ENCODE measurements at places on chromosomes 6 and 20.

GRCh38 chr6:156729248-156729647, 47.9 kb upstream of the ARID1B start:
- no peak for DNase-seq

GRCh38 chr6:43749461-43749860, 20.6 kb upstream of the VEGFA start:
- DNase-seq: no peak

- no peak for DNase-seq
These were observed 12.0 kb upstream of the MLIP start for GRCh38 chr6:54099225-54099624.

DNA sequence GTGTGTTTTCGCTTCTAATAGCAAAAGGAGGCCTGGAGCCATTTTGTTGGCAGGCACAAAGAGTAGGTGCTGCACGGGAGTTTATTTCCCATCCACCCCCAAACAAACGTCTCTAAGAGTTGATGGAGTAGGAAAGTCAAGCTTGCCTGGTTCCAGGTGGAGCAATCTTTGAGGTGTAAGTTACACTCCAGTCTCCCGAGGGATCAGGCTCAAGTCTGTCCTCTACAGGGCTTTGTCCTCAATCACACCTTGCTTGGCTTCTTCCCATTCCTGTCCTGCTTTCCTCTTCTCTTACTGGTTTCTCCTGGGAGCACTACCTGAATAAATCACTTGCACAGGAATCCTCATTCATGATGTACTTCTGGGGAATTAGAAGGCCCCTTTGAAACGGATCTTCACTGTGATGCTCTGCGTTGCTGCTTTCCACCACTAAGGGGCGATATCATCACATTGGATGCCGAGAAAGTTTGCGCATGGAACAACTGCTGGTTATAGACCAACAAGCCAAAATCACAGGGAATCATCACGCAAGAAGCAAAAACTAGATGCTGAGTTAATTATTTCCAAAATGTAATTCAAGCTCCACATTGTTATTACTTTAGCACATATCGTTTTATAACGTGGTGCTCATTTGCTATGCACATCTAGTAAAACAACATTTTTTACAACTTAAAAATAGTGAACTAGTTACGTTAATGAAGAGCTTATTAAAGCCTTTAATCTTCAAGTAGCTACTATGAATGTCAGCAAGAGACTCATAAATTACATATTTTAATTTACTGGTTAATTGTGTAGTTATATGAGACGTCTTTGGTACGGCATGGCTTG, 156.8 kb downstream of the DNAH8 start:
- no peak for DNase-seq

GRCh38 chr6:158764183-158764849, 54.9 kb downstream of the EZR start:
- no peak for DNase-seq

DNA sequence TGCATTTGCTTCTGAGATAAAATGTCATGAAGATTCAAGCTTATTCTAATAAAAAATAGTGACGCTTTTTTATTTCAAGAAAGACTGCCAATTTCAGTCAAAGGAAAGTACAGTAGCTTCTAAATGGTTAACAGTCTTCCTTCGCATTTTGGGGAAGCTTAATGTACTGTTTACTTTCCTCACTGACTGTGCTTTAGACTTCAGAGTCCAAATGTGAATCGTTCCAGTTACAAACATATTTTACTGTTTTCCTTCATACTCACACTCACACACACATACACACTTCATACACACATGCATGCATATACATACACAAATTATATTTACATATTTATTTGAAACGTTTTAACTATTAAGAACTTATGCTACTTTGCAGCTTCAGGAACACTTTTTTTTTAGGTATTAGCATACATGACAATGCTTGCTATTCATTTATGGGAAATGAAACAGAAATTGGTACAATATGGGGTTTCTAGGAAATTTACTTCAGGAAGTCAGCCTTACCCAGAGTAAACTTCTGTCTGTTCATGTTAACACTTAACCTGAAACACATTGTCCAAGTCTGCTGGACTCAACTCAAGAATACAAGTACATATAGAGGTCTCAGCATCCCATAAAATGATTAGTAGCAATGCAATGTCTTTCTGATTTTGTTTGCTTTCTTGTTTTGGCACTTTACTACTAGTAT, 145.4 kb downstream of the RPS12 start:
- DNase-seq: no peak

GRCh38 chr6:136774228-136775041, 17.8 kb downstream of the MAP3K5 start:
- DNase-seq: no peak

GRCh38 chr6:157497579-157497978, 116.6 kb downstream of the ZDHHC14 start:
- DNase-seq: no peak

- no peak for DNase-seq
These were observed 8.8 kb downstream of the L3MBTL1 start for GRCh38 chr20:43516251-43516824.

- DNase-seq: no peak
These were observed 134.5 kb downstream of the SMOC2 start for GRCh38 chr6:168575346-168576098.

- DNase-seq: no peak
These were observed 15.4 kb upstream of the TMEM30A start for GRCh38 chr6:75299801-75300530.

DNA sequence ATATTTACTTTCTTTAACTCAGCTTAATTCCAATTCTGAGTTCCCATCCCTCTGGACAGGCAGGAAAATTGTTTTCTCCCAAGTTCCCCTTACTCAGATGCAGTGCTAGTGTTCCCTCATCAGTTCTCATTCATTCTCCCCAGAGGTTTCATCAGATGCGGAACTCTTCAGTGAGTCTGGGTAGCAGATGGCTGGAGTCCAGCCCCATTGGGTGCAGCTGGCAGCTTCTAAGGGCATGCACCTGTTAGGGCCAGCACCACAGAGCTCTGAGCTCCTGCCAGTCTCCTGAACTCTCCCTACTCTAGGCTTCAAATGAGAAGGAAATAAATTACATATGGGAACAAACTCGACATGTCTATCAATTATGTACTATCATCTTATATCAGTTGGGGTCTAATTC, 76.6 kb downstream of the SOD2 start:
- no peak for DNase-seq

DNA sequence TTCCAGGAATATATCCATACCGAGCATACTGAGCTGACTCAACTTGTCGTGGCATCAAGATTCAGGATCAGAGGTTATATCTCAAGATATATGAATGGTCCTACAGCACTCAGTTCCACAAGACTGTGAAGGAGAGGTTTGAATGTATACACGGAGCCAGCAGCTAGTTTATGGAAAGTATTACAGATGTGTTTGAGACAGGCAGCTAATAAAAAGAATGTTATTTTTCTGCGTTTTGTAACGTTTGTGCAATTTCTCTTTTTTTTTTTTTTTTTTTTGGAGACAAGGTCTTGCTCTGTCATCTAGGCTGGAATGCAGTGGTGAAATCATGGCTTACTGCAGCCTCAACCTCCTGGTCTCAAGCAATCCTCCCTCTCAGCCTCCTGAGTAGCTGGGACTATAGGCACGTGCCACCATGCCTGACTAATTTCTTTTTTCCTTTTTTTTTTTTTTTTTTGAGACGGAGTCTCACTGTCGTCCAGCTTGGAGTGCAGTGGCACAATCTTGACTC, 3.4 kb upstream of the FAM110A start:
- no peak for DNase-seq

DNA sequence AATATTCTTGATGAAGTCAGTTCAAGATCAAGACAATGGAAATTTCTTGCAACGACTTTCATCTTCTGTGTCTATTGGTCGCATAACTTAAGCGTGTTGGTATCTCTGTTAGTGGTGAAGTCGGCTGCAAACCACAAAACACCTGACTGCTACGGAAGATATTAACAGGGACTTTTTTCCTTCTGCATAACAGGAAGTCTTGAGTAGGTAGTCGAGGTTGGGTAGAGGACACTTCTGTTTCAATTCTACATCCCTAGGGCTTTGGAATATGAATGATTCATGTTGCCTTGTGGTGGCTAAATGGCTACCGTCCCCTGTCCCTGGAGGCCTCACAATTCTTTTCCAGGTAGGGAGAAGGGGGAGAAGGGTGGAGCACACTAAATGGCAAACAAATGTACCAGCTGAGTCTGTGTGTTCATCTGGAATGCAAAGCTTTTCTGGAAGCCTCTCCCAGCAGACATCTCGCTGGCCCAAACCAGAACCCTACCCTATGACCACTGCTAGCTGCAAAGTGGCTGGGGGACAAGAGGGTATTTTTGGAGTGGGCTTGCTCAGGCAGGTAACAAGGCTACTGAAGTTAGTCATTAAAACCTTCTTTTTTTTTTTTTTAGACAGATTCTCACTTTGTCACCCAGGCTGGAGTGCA, 34.6 kb upstream of the NKX2-2 start:
- no peak for DNase-seq

DNA sequence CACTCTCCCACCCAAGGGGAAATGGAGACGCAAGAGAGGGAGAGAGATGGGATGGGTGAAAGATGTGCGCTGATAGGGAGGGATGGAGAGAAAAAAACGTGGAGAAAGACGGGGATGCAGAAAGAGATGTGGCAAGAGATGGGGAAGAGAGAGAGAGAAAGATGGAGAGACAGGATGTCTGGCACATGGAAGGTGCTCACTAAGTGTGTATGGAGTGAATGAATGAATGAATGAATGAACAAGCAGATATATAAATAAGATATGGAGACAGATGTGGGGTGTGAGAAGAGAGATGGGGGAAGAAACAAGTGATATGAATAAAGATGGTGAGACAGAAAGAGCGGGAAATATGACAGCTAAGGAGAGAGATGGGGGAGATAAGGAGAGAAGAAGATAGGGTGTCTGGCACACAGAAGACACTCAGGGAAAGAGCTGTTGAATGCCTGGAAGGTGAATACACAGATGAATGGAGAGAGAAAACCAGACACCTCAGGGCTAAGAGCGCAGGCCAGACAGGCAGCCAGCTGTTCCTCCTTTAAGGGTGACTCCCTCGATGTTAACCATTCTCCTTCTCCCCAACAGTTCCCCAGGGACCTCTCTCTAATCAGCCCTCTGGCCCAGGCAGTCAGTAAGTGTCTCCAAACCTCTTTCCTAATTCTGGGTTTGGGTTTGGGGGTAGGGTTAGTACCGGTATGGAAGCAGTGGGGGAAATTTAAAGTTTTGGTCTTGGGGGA, 754 bp downstream of the TNF start:
- no peak for DNase-seq

GRCh38 chr6:94510877-94511276, 1066.5 kb upstream of the MANEA start:
- DNase-seq: no peak

- DNase-seq: no peak
These were observed 25.0 kb upstream of the TBC1D22B start for GRCh38 chr6:37232430-37233017.

DNA sequence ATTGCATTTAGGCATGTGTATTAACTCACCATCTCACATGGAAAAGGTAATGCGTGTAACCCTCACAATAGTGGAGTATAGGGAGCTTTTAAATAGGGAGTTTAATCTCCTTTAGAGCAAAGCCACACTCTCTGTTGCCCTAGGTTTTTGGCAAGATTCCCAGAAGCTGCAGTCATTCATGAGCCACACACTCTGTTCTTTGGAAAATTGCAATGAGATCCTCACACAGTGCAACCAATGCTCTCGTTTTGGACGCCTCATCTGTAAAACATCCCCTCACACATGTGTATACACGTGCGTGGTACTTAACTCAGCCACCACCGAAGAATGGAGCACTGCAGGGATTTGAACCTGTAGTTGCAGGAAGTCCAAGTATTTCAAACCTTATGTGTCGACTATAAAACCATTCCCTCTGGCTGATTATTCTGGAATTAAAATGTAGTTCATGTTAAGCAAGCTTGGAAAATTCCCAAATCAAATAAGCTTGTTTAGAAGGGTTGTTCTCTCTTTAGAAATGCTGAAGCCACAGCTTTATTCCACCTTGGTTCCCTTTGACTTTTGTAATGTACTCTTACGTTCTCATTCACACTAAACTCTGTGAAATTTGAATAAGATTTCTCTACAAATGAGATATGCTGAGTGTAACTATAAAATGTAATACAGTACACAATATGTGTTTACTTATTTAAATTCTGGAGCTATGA, 489.8 kb upstream of the MANEA start:
- DNase-seq: no peak

GRCh38 chr6:14270925-14271788, 153.6 kb downstream of the CD83 start:
- DNase-seq: no peak

- DNase-seq: no peak
These were observed 77.5 kb upstream of the POPDC3 start for GRCh38 chr6:105257340-105257739.

- DNase-seq: no peak
These were observed 141.5 kb downstream of the OR2B2 start for GRCh38 chr6:27770724-27771123.

- no peak for DNase-seq
These were observed 216.3 kb downstream of the SYNDIG1 start for GRCh38 chr20:24685736-24686135.

DNA sequence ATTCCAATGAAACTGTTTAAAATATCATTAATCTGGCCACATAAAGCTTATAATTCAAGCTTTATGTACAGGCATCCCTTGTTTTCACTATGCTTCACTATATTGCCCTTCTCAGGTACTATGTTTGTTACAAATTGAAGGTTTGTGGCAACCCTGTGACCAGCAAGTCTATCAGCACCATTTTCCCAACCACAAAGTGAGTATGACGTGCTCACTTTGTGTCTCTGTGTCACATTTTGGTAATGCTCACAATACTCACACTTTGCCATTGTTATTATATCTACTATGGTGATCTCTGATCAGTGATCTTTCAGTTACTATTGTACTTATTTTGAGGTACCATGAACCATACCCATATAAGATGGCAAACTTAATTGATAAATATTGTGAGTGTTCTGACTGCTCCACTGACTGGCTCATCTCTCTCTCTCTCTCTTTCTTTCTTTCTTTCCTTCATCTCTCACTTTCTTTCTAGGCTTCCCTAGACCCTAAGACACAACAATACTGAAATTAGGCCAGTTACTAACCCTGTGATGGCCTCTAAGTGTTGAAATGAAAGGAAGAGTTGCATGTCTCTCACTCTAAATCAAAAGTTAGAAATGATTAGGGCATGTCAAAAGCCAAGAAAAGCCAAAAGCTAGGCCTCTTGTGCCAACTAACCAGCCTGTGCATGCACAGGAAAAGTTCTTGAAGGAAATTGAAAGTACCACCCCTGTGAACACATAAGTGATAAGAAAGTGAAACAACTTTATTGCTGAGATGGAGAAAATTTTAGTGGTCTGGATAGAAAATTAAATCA, 227.9 kb downstream of the BCAS1 start:
- DNase-seq: no peak

DNA sequence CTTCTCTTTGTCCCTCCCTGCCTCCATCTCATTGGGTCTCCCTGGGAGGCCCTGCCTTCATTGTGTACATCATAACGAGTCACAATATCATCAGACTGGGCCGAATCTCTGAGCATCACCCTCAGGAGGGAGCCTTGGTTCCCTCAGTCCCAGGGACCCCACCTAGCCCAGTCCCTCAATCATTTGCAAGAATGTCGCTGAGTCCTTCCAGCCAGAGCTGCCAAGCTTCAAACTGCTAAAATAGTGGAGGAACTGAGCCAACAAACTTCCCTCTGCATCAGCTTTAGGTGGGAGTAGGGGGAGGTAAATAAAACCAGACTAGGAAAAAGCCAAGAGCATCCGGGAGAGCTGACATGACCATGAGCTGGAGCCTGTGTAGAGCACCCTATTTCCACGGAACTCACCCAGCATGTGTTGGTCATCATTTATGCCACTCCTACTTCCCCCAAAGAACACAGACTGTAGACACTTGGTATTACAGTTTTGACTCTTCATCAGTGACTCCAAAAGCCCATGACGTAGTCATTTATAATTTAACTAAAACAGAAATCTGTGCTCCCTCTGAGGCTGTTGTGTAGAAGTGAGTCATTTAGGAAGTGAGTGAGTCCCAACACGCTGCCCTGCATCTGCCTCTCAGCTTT, 28.8 kb upstream of the IL17A start:
- no peak for DNase-seq

All from activated CD8-positive, alpha-beta memory T cell treated with anti-CD3 and anti-CD28 coated beads for 4 hours (primary cell).